ENCODE measurements at places on chromosomes 1 and 21. TPM values are rescaled to one million over a fixed set of nuclear protein-coding genes. Genes with fewer than 3 reads are reported as not detected.

Gene BGLAP
- total RNA-seq = 1.4 TPM

Gene AKNAD1
- not detected for total RNA-seq

Gene BATF3
- not detected for total RNA-seq

Gene GNG4
- not detected for total RNA-seq

Gene GUCA2A
- total RNA-seq = not detected

Gene RPE65
- total RNA-seq = under 0.01 TPM

All from cardiac atrium fibroblast (primary cell).